ENCODE measurements at places on chromosomes 1 and 21.

GRCh38 chr1:198543670-198544260 lies 3.3 kb upstream of the ATP6V1G3 start:
- DNase-seq = no peak

- no peak for DNase-seq
These were observed 121.3 kb downstream of the SEC16B start for GRCh38 chr1:177848577-177848976.

- DNase-seq = no peak
These were observed 147.0 kb upstream of the COA6 start for GRCh38 chr1:234226113-234226818.

DNA sequence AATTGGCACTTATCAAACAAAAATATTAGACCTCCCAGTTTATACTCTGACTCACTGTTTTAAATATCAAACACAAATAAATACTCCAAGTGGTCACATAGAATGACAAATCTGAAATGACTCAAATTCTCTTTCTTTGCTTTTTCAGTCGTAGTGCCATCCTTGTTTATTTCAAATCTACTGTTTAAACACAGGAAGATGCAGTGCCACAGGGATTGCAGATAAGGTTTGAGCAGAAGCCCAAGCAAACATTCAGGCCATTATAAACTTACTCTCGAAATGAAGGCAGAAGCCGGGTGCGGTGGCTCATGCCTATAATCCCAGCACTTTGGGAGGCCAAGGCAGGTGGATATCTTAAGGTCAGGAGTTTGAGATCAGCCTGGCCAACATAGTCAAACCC lies 255.4 kb upstream of the PLXNA2 start:
- DNase-seq = no peak

GRCh38 chr1:225866061-225866837 lies 15.9 kb downstream of the TMEM63A start:
- DNase-seq = no peak
